ENCODE measurements at places on chromosomes 12 and 14.
A peak's percentile ranks its signal among the peaks of the same experiment; 100 is the strongest.

DNA sequence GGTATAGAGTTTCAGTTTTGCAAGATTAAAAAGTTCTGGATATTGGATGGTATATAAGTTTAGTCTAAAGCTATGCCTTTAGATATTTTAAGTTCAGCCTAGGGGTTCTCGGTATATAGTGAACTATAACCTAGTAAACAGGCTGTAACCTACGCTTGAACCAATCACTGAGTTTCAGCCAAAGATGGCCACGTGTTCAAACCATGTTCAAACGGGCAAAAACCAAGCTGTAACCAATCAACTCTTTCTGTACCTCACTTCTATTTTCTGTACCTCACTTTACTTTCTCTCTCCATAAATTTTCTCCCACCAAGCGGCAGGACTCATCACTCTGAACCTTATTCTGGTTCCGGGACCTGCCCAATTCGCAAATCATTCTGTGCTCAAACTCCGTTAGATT is 1.4 kb downstream of the TMBIM4 start:
- DNase-seq = peak; percentile 76

- DNase-seq = no peak
Observed at GRCh38 chr12:31710021-31710818, 18.6 kb downstream of the AMN1 start.

- DNase-seq = no peak
Observed at GRCh38 chr12:59383079-59383822, 212.6 kb upstream of the SLC16A7 start.

DNA sequence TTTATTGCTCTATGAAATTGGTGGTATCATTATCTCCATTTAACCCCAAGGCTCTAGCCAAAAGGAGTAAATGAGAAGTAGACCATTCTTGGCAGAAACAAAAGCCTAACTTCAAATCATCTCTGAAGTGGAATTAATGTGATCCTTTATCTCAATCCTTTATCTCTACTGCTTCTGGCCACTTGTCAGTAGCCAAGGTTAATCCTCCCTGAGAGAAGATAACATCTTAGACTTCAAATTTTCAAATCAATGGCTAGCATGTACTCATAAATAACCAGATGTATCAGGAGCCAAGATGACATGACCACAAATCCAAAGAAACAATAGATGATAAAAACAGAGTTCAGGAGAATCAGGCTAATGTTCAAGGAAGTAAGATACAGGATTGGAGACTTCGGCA is 123.1 kb upstream of the RASSF8 start:
- no peak for DNase-seq

- DNase-seq = no peak
Observed at GRCh38 chr14:70193396-70193795, 4.6 kb upstream of the SLC8A3 start.

GRCh38 chr14:58677996-58678395 is 40.2 kb downstream of the DACT1 start:
- DNase-seq = no peak

- peak; percentile 62 for DNase-seq
Observed at GRCh38 chr12:130401703-130402102, 64.0 kb downstream of the PIWIL1 start.

DNA sequence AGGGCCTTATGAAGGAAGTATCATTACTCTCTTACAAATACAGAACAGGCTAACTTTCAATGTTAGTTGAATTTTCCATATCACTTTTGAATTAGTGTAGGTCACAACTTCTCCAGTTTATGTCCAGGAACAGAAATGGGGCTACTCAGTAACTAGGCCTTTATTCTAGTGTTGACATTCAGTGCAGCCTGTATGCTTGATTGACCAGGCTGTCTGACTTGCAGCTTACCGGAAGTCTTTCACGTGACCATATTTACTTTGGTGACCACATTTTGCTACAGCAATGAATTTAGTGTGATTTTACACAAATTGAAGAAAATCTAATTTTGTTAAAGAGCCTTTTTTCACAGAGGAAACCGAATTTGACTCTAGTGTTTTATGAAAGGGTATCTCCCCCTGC is 12.4 kb downstream of the MTERF2 start:
- no peak for DNase-seq

DNA sequence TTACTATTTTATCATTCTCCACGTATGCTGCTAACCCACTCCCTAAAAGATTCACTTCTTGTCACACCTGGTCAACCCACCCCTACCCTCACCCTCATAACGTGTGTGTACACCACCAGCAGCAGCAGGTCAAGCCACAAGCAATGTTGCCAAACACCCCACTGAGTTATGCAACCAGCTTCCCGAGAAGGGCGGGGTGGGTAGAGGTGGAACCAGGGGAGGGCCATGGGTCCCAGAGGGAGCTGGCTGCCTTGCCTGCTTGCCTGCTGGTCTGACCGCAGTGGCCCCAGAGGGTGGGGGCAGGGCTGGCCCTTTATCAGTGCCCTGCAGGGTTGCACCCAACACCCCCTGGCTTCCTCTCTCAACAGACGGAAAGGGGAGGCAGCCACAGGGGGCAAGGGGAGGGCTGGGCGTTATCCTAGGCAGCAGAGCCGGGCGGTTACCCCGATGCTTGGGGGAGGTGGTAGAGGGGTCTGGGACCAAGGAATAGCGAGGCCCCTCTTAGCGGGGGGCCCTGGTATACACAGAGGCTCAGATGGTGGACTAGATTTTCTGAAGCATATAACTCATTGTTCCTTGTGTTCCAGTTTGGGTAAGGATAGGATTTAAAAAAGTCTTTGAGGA is 3.5 kb upstream of the NFE2 start:
- DNase-seq = peak; percentile 66

- DNase-seq = no peak
Observed at GRCh38 chr12:132432721-132433577, 57.0 kb upstream of the FBRSL1 start.

DNA sequence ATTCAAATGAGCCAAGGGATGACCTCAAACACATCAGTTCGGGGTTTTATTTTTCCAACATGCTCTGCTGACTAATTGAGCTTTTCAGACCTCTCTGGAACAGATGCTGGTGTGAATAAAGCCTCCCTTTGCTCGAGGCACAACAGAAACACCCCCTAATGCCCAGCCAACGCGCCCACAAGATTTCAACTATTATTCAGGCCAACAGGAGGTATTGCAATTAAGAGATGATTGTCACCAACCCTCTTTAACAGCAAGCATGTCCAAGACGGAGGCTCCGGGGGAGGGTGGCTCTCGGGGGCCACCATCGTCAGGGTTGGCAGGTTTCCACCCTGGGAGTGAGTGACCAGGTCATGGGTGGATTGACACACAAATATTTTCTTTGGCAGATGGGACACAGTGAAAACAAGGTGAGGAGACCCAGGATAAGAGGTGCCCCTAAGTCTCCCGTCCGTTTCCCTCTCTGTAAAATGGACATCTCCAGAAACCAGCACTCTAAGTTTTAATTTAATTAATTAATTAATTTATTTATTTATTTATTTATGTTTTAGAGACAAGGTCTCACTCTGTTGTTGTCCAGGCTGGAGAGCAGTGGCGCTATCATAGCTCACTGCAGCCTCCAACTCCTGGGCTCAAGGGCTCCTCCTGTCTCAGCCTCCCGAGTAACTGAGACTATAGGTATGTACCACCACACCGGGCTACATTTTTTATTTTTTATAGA is 56.1 kb downstream of the MAP1LC3B2 start:
- DNase-seq = no peak

DNA sequence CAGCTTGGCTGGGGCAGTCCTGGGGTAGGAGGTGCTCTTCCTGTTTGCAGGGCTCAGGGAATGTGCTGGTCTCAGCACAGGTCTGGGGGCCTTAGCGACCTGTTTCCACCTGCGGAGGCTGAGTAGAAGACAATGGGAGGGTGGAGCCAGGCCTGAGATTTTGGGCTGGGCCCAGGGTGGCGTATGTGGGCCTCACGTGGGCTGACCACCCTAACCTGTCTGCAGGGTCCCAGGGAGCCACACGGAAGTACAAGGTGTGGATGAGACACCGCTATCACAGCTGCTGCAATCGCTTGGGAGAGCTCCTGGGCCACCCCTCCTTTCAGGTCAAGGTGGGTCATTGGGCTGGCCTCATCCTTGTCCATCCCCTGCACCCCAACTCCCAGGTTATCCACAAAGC is 1.1 kb downstream of the NOC4L start:
- no peak for DNase-seq

DNA sequence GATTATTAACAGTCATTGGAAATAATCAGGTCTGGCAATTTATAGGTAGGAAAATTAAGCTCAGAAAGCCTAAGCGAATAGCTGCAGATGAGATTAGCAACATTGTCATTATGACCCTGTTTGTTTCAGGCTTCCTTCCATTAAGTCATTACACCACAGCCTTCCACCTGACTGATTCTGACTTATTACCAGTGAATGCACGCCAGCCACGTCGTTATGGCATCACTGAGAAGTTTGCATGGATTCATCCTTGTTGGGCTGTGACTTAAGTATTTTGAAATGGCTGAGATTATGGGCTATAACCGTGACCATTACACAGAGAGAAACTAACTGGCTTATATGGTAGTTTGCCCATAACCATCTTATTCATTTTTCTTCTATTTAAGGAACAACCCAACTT is 18.6 kb downstream of the RASSF8 start:
- DNase-seq = no peak

DNA sequence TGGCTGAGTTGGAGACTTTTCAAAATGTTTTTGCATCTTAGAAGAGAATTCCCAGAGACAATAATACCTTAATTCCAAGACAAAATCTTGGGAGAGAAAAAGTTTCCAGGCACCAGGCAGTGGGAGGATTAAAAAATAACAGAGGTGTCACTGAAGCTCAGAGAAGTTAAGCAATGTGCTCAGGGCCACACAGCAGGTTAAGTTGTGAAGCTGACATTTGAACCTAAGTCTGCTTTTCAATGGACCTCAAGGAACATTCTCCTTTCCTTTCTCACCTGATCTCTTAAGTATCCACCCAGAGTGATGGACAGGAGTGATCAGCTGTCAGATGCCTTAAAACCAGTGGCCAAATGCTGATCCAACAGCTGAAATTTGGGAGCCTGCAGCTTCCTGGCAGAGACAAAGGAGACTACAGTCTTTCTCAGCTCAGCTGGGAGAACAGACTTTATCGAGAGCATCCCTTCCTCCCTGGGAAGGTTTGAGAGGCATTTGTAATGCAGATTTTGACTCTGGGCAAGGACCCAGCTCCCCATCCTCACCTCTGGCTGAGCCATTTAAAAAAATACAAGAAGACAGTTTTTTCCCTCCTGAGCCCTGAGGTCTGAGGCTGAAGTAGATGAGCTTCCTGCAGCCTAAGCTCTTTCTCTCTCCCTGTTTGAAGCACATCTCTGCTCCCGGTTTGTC is 174.9 kb upstream of the RPH3A start:
- DNase-seq = no peak

GRCh38 chr12:7114851-7115250 is 5.8 kb upstream of the C1RL start:
- no peak for DNase-seq

- no peak for DNase-seq
Observed at GRCh38 chr12:62739266-62740015, 195.5 kb downstream of the PPM1H start.

GRCh38 chr12:64733857-64734256 is 25.3 kb downstream of the GNS start:
- DNase-seq = no peak

DNA sequence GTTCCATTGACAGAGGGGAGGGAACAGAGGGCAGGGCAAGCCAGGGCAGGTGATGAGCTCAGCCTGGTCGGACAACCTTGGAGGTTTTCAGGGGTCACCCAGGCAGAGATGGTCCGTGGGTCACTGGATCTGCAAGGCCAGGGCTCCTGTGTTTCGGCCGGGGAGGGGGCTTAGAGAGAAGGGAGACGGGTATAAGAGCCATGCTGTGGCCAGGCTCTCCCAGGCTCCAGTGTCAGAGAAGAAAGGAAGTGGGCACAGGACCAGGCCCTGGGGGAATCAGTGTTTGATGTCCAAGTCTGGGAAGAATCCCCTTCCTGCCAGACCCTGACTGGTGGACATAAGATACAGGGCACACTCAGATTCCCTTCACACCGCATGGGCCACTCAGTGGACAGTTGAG is 36.9 kb downstream of the DIO3 start:
- DNase-seq = no peak

GRCh38 chr12:76568888-76569551 is 9.4 kb upstream of the OSBPL8 start:
- DNase-seq = no peak

- DNase-seq = no peak
Observed at GRCh38 chr12:81843599-81843998, 84.4 kb upstream of the PPFIA2 start.

DNA sequence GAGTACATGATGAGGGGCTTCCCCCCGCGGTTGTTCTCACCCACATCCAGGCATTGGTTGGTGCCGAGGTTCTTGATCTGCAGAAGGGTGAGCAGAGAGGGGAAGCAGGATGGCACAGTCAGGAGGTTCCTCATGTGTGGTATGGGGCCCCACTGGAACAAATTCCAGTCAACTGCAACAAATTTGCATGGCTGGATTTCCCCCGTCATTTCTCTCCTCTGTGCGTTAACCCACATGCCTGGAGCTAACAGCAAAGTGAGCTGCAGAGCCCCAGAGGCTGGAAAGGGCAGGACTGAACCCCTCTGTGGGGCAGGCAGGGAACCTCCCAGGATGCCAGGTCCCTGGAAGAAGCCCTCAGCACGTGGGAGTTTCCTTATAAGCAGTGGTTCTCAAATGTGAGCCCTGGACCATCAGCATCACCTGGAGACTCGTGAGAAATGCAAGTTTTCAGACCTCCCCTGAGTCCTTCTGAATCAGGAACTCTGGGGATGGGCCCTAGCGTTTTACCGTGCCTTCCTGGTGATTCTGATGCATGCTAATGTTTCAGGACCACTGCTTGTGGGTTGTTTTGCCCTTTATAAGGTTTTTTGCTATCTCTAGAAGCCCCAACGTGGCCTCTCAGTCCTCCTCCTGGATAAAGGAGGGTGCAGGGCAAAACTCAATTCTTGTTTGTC is 11.0 kb upstream of the CELA1 start:
- no peak for DNase-seq

GRCh38 chr12:2034633-2035430 is 18.0 kb upstream of the CACNA1C start:
- peak; percentile 96 for DNase-seq

- DNase-seq = no peak
Observed at GRCh38 chr12:24795699-24796347, 153.1 kb downstream of the BCAT1 start.

- no peak for DNase-seq
Observed at GRCh38 chr14:87231336-87232026, 761.5 kb downstream of the GALC start.

DNA sequence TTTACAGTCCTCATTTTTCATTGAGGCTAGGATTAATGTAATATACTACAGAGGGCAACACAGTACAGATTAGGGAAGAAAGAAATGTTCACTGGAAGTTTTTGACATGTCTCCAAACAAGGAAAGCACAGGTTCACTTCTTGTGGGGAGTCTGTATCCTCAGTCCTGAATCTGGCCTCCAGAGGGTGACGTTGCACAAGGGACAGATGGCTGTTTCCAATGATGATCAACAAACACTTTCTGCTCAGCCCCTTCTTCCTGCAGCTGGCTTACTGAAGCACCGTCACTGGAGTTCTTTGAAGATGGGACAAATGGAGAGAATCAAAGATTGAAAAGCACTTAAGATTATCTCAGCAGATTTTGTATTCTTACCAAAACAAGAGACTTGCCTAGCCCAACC is 123.3 kb upstream of the OR4E1 start:
- DNase-seq = peak; percentile 49

- peak; percentile 76 for DNase-seq
Observed at GRCh38 chr14:95370076-95370475, 50.4 kb upstream of the CLMN start.

Measured in Karpas-422 (cell line).